ENCODE measurements at places on chromosomes 5 and 9.

DNA sequence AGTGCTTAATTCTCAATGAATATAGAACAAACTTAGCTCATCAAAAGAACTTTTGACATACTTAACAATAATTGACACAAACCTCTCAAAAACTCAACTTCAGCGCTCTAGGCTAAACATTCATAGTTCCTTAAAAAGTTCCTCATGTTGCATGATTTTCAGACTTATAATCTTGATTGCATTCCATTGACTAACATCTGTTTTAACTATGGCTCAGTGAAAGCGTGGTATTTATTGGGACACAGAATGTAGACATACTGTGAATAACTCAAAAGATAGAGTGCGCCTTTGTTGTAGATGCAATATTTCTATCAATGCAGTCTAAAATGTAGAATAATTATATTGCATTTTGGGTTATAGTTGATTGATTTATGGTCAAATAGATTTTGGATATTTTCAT lies 227.1 kb upstream of the HAPLN1 start:
- DNase-seq: no peak

GRCh38 chr5:83077662-83078261 lies 415 bp downstream of the XRCC4 start:
- DNase-seq: no peak

GRCh38 chr5:157744051-157745011 lies 819 bp downstream of the LSM11 start:
- peak; percentile 39 for DNase-seq

GRCh38 chr5:13250464-13251291 lies 693.8 kb downstream of the DNAH5 start:
- no peak for DNase-seq

DNA sequence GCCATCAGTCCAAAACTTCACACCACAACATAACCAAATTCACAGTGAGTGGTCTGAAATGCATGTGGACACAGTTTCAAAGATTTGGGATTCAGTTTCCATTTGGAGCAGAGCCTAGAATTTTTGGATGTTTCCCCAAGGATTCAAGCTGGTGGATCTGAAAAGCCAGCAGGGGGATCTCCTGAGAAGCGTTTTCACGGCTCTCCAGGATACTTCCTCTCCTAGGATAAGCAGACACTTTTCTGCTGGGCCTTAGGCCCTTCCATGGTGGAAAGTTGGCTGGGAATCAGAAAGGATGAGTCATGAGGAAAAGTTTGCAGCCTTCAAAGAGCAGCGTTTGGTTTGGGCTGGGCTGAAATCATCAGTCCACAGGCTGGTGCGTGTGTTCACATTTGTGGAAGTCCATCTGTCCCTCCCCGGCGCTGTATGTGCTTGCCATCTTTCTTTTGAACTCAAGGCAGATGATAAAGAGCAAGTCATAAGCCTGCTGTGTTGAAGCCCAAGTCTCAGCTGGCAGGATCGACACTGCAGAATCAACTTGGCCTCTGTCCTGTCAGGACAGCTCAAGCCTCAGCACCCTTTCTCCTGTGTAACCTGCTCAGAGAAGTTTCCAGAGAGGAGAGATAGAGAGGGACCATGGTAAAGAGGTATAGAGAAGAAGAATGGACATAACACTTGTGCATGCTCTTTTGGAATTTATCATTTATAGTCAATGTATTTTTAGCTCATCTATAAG lies 152.6 kb upstream of the MSX2 start:
- DNase-seq: no peak

GRCh38 chr9:115386963-115387770 lies 269.2 kb upstream of the TNC start:
- no peak for DNase-seq

- DNase-seq: no peak
Measured at GRCh38 chr5:67588389-67588788, 391.8 kb upstream of the CD180 start.

DNA sequence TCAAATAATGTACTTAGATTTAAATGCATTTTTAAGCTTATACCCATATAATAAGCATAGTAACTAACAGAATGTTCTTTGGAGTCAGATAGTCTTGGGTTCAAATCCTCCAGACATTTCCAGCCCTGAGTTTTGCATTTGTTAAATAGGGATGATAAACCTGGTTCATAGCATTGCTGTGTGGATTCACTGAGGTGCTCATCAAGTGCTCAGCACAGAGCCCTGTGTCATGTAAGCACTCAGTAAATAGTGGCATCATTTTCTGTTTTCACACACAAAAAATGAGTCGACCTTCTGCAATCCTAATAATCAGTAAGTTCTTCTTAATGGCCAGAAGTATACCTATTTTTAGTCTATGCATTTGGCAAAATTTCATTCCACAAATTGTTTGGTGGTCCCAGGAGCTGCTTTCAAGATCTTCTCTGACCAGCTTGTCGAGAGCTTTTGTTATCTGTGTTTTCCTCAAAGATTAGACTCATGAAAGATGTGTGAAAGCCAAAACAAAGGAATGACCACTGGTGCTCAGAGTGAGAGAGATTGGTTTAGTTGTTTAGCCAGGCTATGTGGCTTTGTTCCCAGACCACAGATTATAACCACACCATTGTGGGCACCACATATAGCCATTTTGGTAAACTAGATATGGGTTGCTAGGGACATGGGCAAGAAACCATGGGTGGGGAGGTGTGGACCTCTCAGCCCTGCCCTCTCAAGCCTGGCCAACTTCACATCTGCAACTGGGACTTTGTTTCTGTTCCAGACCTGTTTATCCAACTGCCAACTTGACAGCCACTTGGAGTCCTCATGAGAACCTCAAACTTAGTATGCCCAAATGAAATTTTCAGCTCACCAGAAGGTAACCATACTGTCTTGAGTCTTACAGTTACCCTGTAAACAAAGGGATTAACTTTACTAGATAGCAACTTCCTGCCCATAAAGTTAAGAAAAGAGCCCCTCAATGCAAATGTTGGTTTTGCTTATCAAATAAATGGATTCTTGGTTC lies 45.0 kb downstream of the DOCK8 start:
- no peak for DNase-seq

DNA sequence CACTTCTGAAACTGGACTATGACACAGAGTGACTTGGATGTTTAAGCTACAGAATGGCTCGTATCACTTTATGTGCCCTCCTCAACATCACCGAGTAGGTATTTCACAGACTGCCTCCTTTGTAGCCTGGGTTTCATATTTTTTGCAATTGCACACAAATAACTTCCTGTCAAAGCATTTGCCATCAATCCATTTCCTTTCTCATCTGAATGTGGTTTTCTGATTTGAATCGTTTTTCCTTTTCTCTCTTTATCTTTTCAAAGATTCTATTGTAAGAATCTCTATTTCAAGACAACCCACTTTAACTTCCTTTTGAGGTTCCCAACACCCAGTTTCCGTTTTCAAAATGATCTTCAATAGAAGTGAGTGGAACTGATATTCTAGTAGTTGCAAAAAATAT lies 563.8 kb upstream of the ARRDC3 start:
- no peak for DNase-seq

DNA sequence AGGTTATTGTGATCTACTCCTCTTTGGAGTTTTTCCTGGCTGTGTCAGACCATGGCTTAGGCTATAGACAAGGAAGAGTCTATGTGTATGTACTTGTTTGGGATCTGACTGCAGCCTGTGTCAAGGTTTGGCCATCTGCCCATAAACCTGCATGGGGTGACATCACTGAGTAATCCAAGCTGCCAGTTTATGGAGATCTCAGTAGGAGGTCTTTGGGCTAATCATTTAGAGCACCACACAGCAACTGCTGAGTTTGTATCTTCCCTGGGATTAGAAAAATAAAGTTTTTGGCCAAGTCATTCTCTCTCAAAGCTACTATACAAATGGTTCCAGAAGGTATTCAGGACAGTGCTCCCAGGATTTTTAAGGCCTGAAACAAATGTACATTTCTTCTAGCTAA lies 65.5 kb upstream of the HSPB3 start:
- DNase-seq: no peak

GRCh38 chr5:157682257-157682656 lies 10.9 kb downstream of the C5orf52 start:
- no peak for DNase-seq

- peak; percentile 20 for DNase-seq
Measured at GRCh38 chr9:98726735-98727134, 18.0 kb upstream of the GABBR2 start.

DNA sequence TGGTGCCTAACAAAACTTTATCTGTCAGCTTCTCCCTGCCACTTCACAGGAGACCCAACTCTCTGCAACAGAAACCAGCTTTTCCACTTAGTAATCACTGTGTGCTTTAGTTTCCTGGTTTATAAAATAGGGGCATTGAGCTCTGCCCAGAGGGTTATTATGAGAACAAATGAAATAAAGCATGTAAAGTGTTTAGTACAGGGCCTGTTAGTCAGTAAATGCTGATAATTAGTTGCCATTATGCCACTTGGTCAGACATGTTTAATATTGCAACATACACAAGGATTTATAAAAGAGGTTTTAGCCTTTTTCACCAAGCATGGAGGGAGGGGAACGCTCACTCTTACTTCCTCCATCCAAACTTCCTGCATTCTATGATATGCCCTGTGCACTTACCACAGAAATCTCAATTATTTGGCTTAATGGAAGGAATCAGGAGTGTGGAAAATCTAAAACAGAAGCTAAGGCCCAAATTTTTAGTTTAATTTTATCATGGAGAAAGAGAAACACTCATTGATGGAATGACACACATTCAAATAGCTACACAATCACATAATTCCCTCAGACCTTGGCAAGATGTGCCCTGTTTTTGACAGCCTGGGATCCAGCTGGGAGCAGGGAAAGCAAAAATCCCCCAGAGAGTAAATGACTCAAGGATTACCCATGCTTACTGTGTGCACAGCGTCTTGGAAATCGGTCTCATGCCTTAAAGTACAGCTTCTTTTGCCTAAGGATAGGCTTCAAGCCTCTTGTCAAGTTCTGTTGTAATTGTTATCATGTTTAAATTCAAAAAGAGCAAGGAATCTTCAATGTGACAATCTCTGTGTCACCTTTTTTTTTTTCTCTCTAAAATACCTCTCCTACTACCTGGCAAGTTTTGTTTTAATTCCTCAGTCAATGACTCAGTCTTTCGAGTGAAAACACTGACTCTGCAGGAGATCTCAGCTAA lies 34.0 kb downstream of the ZNF474 start:
- no peak for DNase-seq

- no peak for DNase-seq
Measured at GRCh38 chr5:173451651-173452050, 123.4 kb upstream of the STC2 start.

GRCh38 chr5:90020575-90021538 lies 388.7 kb downstream of the CETN3 start:
- DNase-seq: peak; percentile 47

GRCh38 chr9:81431641-81432040 lies 257.7 kb downstream of the TLE1 start:
- DNase-seq: no peak

DNA sequence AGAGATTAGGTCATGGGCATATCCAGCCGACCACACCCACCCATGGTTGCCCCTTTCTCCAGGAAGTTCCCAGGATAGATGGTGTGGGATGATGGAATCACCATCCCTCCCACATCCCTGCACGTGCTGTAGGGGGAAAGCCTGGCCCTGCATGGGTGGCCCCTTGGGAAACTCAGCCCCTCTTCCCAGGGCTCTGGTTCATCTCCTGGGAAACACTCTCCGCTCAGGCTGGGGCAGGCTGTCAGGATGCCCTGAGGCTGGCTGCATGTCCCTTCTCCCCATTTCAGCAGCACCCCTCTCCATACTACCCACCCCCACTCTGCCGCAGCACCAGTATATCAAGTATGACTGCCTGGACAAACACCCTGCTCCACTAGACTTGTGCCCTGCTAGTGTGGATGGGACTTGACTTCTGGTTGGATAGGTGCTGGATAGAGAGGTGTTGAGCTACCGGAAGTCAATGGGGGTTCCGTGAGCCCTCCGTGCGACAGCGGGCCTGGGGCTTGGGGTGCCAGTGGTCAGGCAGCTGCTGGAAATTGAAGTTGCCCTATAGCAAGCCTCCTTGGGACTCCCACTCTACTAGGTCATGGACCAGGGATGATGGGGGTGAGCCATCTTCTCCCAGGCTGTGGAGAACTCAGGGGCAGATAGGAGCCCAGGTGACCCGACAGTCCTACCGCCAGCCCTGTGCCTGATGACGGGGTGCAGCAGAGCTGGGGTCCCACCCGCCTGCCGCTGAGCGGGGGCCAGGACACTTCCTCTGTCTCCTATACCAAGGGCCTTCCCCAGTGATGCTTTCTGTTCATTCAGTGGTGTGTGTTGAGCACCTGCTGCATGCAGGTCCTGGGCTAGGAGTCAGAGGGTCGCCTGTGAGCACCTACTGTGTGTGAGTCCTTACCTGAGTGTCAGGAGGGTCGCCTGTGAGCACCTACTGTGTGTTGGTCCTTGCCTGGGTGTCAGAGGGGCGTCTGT lies 69.4 kb upstream of the COL5A1 start:
- no peak for DNase-seq

- no peak for DNase-seq
Measured at GRCh38 chr5:17403695-17404490, 94.1 kb upstream of the TAF11L2 start.
